ENCODE measurements at places on chromosomes 6 and 20. TPM values are rescaled to one million over a fixed set of nuclear protein-coding genes. Genes with fewer than 3 reads are reported as not detected.
A peak's percentile ranks its signal among the peaks of the same experiment; 100 is the strongest.

SEC23B gene
- 19.1 TPM for total RNA-seq

ZNF184 gene
- 3.3 TPM for total RNA-seq

PNLDC1 gene
- not detected for total RNA-seq

DNA sequence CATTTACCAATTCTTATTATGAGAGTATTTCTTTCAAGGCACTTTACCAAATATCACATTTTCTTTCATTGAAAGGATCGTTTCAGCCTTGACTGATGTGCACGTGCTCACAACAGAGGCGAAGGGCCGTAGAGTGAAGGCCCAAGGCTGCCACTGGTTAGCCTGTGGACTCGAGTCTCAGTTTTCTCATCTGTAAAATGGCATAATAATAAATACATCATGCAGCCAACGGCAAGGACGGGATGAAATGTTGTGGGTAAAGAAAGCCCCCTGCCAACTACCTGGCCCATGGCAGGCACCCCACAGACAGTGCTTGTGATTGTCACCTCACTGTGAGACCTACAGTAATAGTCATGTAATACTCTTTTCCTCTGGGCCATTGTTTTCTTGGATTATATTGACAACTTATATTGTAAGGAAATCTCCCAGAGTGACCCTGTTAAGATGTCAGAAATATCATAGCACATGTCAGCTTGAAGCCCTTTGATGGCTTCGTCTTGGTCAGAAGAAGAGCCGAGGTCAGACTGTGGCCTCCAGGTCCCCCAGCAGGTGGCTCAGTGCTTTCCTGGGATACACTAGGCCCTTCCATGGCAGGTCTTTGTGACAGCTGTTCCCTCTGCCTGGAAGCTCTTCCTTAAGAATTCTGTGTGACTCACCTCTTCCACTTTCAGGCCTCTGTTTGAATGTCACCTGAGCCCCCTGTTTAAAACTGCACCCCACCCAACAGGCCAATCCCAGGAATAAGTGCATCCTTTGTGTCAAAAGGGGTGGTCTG lies 36.3 kb downstream of the FAM50B start:
- H3K4me1 ChIP-seq = peaks cover 34% of the 10 kb centered on the region
- no peak overlapping the region for H3K4me3 ChIP-seq
- DNase-seq = no peak
- H3K27me3 ChIP-seq = no peaks in the 10 kb centered on the region

GRCh38 chr6:142531727-142532126 lies 229.9 kb downstream of the ADGRG6 start:
- no peaks in the 10 kb centered on the region for H3K36me3 ChIP-seq
- no peaks in the 10 kb centered on the region for H3K27me3 ChIP-seq
- H3K4me1 ChIP-seq = no peaks in the 10 kb centered on the region

GRCh38 chr6:13101409-13101808 lies 226.9 kb downstream of the TBC1D7 start:
- H3K4me1 ChIP-seq = no peaks in the 10 kb centered on the region
- no peak for DNase-seq
- H3K27me3 ChIP-seq = no peaks in the 10 kb centered on the region
- no peaks in the 10 kb centered on the region for H3K36me3 ChIP-seq
- no peak overlapping the region for H3K4me3 ChIP-seq

- H3K4me1 ChIP-seq = no peaks in the 10 kb centered on the region
- no peak for DNase-seq
- H3K27ac ChIP-seq = no peak overlapping the region
- peaks cover 33% of the 10 kb centered on the region for H3K36me3 ChIP-seq
- no peak overlapping the region for H3K4me3 ChIP-seq
- no peaks in the 10 kb centered on the region for H3K27me3 ChIP-seq
Observed at GRCh38 chr6:105374010-105374420, 28.9 kb downstream of the PREP start.

GRCh38 chr6:18269717-18270116 lies 5.4 kb upstream of the DEK start:
- H3K27ac ChIP-seq = no peak overlapping the region
- H3K4me3 ChIP-seq = no peak overlapping the region
- no peaks in the 10 kb centered on the region for H3K27me3 ChIP-seq
- H3K36me3 ChIP-seq = no peaks in the 10 kb centered on the region
- DNase-seq = no peak

DNA sequence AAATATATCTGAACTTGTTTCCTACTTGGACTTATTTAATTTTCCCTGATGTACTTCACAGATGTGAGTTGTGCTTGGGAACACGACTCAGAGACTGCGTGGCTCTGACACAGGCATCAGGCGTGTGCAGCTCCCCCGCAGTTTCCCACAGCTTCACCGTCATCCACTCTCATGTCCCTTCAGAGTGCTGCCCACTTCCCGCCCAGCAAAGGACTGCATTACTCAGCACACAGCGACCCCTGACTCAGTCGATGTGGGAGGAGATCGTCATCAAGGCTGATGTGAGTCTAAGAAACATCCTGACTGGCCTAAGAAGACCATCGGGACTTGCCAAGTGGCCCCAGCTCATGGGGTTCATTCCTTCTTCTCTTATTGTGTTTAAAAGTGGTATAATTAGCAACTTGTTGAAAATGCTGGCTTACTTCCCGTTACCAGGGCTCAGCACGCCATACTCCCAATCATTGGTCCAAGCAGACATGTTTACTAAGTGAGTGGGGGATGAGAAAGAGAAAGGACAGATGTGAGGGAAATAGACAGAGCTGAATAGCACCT lies 539.4 kb upstream of the JARID2 start:
- H3K4me1 ChIP-seq = no peaks in the 10 kb centered on the region
- peak overlapping the region; percentile 69 for H3K27ac ChIP-seq
- peak; percentile 81 for DNase-seq
- no peaks in the 10 kb centered on the region for H3K27me3 ChIP-seq
- no peaks in the 10 kb centered on the region for H3K36me3 ChIP-seq

DNA sequence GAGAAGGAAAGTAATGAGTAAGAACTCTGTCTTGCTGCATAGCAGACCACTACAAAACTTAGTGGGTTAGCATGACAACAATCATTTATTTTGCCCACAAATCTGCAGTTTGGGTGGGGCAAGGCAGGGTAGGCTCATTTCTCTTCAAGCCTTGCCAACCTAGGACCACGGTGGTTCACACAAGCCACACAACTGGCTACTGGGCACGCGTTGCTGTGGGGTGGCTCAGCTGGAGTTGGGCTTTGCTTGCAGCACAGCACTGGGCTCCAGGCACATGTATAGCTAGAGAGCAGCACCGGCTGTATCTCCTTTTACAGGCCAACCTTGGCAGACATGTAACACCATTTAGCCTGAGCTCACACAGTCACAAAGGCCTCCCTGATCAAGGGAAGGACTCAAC lies 4.6 kb upstream of the NXT1 start:
- no peak overlapping the region for H3K4me3 ChIP-seq
- no peaks in the 10 kb centered on the region for H3K36me3 ChIP-seq
- no peaks in the 10 kb centered on the region for H3K27me3 ChIP-seq
- DNase-seq = no peak

- H3K36me3 ChIP-seq = no peaks in the 10 kb centered on the region
- no peak for DNase-seq
- no peaks in the 10 kb centered on the region for H3K4me1 ChIP-seq
Observed at GRCh38 chr20:50371878-50372769, 138.1 kb upstream of the PTPN1 start.

GRCh38 chr20:38536310-38536709 lies 44.7 kb upstream of the ADIG start:
- no peaks in the 10 kb centered on the region for H3K27me3 ChIP-seq
- H3K36me3 ChIP-seq = peaks cover 78% of the 10 kb centered on the region
- H3K4me3 ChIP-seq = no peak overlapping the region
- DNase-seq = no peak

DNA sequence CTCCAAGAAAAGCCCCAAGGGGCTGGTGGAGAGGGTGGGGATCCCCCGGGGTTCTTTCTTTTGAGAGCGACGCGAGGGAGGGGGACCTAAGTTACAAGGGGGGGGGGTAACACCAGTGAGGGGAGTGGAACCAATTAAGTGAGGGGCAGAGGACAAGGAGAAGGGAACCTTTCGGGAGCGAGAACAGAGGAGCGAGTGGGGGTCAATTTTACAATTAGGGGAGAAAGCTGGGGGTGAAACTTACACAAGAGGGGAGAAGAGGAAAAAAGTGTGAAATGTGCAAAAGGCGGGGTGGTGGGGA lies 548 bp downstream of the SALL4 start:
- DNase-seq = no peak
- peaks cover 26% of the 10 kb centered on the region for H3K4me1 ChIP-seq
- peaks cover 29% of the 10 kb centered on the region for H3K27me3 ChIP-seq
- no peaks in the 10 kb centered on the region for H3K36me3 ChIP-seq
- H3K27ac ChIP-seq = no peak overlapping the region

DNA sequence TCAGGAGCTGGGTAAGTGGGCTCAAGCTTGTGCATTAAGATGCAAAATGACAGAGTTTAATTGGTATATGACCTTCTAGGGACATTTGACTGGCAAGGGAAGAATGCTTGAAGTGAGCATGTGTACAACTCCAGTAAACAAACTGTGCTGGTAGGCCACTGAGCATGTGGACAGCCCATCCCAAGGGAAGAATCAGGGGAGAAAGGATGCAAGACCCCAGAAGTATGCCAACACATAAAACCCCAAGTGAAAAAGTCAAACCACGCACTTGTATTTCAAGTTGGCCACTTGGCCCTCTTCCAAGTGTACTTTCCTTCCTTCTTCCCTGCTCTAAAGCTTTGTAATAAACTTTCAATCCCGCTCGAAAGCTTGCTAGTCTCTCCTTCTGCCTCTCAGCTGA lies 10.4 kb upstream of the THBD start:
- DNase-seq = no peak
- H3K27ac ChIP-seq = no peak overlapping the region
- no peaks in the 10 kb centered on the region for H3K27me3 ChIP-seq
- no peak overlapping the region for H3K4me3 ChIP-seq
- no peaks in the 10 kb centered on the region for H3K36me3 ChIP-seq

DNA sequence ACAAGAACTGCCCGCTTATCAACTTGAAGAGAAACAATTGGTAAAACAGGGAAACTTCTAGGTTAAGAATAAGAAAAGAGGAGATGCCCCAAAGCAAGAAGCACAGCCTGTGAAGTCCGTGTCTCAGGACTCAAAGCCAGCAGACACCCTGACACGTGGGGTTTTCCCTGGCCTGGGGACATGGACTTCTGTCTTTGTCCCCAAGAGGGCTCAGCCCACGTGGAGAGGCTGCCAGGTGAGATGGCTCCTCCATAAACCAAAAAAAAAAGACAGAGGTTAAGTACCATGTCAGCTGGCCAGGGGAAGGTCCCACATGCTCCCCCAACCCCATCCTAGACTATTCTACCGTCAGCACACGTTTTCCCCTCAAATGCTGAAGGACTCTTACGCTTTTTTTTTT lies 9.9 kb downstream of the SERPINB6 start:
- H3K4me3 ChIP-seq = no peak overlapping the region
- no peak for DNase-seq
- H3K36me3 ChIP-seq = no peaks in the 10 kb centered on the region
- peak overlapping the region; percentile 71 for H3K27ac ChIP-seq
- H3K4me1 ChIP-seq = peaks cover 69% of the 10 kb centered on the region
- no peaks in the 10 kb centered on the region for H3K27me3 ChIP-seq

- no peak overlapping the region for H3K4me3 ChIP-seq
- no peaks in the 10 kb centered on the region for H3K4me1 ChIP-seq
- H3K27me3 ChIP-seq = no peaks in the 10 kb centered on the region
- no peak overlapping the region for H3K27ac ChIP-seq
- H3K36me3 ChIP-seq = no peaks in the 10 kb centered on the region
Observed at GRCh38 chr20:45450097-45450818, 19.3 kb upstream of the WFDC2 start.

GRCh38 chr6:154479351-154479769 lies 31.1 kb downstream of the CNKSR3 start:
- DNase-seq = no peak
- H3K36me3 ChIP-seq = no peaks in the 10 kb centered on the region
- peaks cover 71% of the 10 kb centered on the region for H3K4me1 ChIP-seq
- H3K4me3 ChIP-seq = no peak overlapping the region
- H3K27me3 ChIP-seq = no peaks in the 10 kb centered on the region

DNA sequence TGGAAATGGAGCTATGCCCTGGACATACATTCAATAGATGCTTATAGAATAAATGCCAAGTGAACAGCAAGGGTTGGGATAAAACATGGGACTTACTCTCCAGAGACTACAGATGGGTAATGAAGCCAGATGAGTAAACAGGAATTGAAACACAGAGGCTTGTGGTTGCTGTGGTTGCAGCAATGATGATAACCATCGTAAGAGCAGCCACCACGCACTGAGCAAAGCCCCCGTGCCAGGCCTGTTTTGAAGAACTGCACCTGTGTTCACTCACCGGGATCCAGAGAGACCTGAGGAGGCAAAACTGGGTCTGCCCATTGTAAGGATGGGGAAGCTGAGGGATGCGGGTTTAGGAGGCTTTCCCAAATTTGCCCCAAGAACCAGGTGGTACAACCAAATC lies 431.1 kb upstream of the CDH4 start:
- no peaks in the 10 kb centered on the region for H3K36me3 ChIP-seq
- H3K4me1 ChIP-seq = no peaks in the 10 kb centered on the region
- H3K4me3 ChIP-seq = no peak overlapping the region
- no peak for DNase-seq

DNA sequence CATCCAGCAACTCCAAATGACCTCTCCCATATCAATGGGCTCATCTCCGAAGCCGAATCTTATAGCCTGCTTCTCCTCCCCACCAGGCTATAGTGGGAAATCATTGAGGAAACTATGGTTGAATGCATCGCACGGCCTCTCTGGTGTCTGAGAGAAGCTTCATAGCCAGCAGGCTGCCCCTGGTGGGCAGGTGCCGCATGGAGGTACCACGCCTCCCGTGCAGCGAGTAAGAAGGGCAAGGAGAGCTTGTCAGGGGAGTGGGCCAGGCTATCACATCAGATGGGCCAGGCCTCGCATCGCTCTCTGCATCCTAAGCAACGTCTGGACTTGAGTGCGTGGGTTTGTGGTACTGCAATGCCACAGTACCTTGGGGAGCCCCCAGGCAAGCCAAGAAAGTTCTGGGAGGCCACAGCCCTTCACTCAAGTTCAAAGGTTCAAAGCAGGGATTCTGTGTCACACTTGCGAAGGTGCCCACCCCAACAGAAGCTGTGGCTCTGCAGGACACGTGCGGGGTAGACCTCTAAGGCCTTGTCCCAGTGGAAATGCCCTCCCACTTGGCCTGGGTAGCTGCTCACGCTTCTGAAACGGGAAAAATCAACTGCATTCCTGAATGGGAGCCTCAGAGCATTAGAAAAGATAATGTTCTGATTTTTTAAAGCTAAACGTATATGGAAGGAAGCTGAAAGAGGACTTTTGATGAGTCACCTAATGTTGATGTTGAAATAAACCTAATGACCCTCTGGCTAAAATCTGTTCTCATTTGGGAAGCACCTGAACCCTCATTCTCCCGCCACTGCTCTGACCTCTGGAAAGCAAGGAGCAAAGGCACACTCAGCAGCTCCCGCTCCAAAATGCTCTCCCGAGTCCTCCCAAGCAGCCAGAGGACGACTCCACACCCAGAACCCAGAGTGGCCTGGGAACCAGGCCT lies 8.4 kb upstream of the IRF4 start:
- no peak for DNase-seq
- no peak overlapping the region for H3K4me3 ChIP-seq
- H3K4me1 ChIP-seq = no peaks in the 10 kb centered on the region
- H3K36me3 ChIP-seq = no peaks in the 10 kb centered on the region
- no peaks in the 10 kb centered on the region for H3K27me3 ChIP-seq

Data from right atrium auricular region (tissue), 2 donors.